Subcutaneous preadipocyte (primary cell): ENCODE measurements at places on chromosomes 7 and 10. TPM values are rescaled to one million over a fixed set of nuclear protein-coding genes. Genes with fewer than 3 reads are reported as not detected.

POU6F2 gene
- total RNA-seq: not detected in 2 replicates

TMEM184A gene
- total RNA-seq: 0.39 TPM in 1 of 2 replicates, not detected in the other

TMEM176B gene
- total RNA-seq: 16.9 TPM in 1 of 2 replicates, not detected in the other

FAM180A gene
- 60.6 and 73.5 TPM in 2 replicates for total RNA-seq

ATOH7 gene
- total RNA-seq: under 0.01 TPM in 1 of 2 replicates, not detected in the other

PCDH15 gene
- not detected in 2 replicates for total RNA-seq

TMEM225B gene
- 0.39 and 0.73 TPM in 2 replicates for total RNA-seq

AKR1B15 gene
- total RNA-seq: not detected in 2 replicates

AKR1D1 gene
- total RNA-seq: not detected in 2 replicates

ZNF503 gene
- total RNA-seq: 13.5 and 17.3 TPM in 2 replicates

C10orf105 gene
- total RNA-seq: under 0.01 and 0.20 TPM in 2 replicates

DEPP1 gene
- 5.3 and 47.8 TPM in 2 replicates for total RNA-seq

SDHAF3 gene
- total RNA-seq: 15.1 and 17.4 TPM in 2 replicates

MBL2 gene
- not detected in 2 replicates for total RNA-seq

ZCWPW1 gene
- 0.59 and 1.5 TPM in 2 replicates for total RNA-seq

FGFR2 gene
- under 0.01 TPM in 1 of 2 replicates, not detected in the other for total RNA-seq

HOXA5 gene
- total RNA-seq: 6.5 and 9.9 TPM in 2 replicates

TWIST1 gene
- total RNA-seq: 45.0 and 77.2 TPM in 2 replicates

SMKR1 gene
- 0.59 TPM in 1 of 2 replicates, not detected in the other for total RNA-seq

TYW1B gene
- total RNA-seq: 2.6 and 7.8 TPM in 2 replicates

BCL7B gene
- 23.5 and 28.2 TPM in 2 replicates for total RNA-seq

HKDC1 gene
- total RNA-seq: 0.20 TPM in 1 of 2 replicates, not detected in the other

CREB5 gene
- total RNA-seq: 21.3 and 34.8 TPM in 2 replicates
